NCI-H2029 treated with DMSO at 0.1 percent for 48 hours (cell line): ENCODE measurements at places on chromosomes 5 and 9.

DNA sequence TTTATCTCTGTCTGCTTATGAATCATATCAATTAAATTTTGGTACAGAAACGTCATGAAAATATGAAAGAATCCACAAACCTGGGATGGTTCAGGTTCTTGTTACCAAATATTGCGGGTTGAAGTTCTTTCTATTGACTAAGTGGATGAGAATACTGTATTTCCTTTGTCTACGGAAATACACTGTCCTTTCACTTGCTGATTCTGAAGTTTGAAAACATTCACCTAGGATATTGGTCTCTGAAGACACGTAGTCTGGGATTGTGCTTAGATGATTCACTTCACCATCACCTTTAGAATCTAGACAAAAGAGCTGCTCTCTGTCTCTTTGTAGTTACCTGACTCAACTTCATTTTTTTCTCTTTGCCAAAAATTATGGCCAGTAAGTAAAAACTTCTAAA lies 222.4 kb downstream of the FBN2 start:
- DNase-seq, result no peak

DNA sequence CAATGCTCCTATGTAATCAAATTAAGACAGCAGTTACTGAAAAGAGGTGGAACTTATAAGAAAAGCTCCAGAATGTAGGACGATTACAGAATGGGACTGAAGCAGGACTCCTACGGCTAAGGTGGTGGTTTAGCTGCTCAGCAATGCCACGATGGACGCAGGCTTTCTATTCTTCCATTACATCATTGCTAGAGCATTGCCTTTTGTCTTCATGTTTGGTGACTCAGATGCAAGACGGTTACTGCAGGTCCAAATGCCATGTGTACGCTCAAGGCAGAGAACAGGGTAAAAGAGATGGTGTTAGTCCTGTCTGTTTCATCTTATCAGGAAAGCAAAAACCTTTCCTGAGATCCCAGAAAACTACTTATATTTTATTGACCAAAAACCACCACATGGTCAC lies 255.1 kb downstream of the ZSWIM6 start:
- DNase-seq, result no peak

- peak; percentile 85 for DNase-seq
Measured at GRCh38 chr9:125541840-125542243, 165.2 kb downstream of the MAPKAP1 start.

DNA sequence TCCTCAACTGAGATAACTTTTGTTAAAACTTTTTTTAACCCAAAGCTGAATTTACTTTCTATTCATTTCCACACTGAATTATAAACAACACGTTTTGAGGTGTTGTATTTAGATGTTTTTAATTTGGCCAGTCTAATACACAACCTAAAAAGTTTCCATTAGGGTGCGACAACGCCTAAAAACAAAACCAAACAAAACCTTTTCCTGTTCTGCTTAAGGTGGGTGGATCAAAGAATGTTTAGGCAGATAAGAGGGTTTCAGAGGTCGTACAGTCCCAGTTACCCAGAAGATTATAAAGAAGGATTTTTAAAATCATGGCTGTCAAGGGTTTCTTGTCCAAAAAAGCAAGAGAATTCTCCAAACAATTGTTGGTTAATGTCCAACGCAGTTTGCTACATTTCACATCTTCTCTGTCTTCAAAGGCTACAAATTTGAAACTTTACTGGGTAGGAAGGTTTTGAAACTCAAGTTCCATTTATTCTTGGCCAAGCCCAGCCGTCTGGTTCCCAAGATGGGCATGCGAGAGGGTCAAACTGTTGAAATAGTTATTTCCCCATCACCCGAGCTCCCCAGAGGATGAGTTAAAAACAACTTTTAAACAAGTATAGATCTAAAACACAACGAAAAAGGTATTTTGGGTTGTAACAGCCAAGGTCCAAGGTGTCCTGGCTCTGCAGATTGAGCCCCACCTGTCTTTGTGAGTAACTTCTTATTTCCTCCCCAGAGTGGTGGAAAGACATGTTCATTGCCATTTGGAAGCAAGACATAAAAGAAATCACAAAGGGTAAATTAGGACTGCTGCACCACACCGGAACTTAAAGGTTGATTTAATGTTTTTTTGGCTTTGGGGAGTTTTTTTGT lies 122.8 kb upstream of the MAP3K1 start:
- no peak for DNase-seq

DNA sequence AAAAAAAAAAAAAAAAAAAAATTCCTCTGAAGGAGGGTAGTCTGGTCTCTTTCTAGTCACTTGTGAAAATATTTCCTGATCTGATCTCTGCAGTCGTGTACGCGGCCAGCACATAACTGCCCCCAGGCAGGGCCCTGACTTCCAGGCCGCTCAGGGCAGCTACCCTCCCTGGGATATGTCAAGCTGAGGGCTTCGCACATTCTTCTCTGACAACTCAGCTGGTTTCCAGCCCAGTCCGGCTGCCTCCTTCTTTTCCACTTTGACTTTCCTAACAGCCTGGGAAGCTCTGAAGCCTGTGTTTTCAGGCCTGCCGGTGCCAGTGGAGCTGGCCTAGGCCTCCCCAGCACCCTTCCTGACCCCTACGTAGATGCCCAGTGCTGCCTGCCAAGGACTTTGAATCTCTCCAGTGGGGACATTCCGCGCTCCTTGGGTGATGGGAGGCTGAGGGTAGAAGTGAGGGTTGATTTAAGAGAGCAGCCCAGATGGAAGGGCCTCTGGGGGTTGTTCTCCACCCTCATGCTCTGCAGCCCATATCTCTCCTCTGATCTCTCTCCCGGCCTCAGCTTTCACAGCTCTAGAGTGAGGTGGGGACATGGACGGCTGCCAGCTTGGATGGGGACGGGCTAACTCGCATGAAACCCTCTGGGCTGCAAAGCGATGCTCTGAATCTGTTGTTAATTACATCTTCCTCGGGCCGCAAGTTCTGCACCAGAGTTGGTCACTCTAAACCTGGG lies 20.7 kb downstream of the COL5A1 start:
- DNase-seq, result no peak

DNA sequence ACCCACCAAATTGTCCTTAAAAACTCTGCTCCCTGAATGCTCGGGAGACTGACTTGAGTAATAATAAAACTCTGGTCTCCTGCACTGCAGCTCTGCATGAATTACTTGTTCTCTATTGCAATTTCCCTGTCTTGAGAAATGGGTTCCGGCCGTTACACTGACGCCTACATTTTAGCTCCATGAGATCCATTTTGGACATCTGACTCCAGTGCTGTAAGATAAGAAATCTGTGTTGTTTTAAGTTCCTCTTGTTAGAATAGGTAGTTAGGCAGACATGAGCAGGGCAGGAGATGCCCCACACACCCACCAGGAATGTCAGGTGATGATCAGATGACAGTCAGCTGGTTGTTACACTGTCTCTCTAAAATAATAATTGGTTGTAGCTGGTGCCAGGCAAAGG lies 125.8 kb upstream of the SHB start:
- DNase-seq, result no peak

GRCh38 chr5:110458313-110458712 lies 268.2 kb downstream of the TMEM232 start:
- DNase-seq, result no peak

- no peak for DNase-seq
Measured at GRCh38 chr5:115709585-115709984, 83.7 kb upstream of the TMED7 start.

DNA sequence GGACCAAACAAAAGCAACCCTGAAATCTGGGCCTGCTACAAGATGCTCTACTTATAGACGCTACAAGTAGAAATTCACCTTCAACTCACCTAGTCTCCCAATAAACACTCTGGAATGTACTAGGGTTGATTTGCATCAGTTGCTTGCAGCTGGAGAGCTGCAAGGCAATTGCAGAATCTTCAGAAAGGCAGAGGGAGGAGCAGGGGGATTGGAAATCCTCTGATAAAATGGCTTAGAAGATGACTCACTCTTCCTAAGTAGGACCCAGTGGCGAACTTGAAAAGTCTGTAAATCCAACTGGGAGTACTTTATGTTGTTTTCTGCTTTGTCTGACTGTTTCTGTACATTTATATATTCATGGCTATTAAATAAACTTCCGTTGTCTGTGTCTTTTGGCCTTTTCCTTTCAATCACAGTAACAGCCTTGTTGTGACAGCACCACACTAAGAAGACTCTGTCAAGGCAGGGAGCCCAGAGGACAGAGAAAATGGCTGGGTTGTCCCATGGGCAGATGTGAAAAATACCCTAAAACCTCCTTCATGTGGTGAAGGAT lies 14.7 kb upstream of the MLLT3 start:
- DNase-seq, result no peak

DNA sequence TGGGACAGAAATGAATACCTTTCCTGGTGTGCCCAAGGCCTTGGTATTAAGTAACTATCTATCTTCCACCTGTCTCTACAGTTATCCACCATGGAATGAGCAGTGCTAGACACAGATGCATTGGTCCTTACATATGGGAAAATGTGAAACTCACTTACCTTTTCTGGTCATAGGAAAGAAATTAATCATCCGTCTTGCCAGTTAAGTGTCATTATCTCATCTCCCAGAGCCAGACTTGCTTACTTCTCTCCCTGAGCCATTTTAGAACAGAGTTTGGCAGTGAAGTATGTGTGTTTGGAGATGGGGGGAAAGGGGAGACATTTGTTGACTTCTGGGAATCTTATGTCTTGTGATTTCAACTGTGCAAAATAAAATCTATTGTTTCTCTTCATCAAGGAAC lies 1211.0 kb upstream of the CDH6 start:
- no peak for DNase-seq

DNA sequence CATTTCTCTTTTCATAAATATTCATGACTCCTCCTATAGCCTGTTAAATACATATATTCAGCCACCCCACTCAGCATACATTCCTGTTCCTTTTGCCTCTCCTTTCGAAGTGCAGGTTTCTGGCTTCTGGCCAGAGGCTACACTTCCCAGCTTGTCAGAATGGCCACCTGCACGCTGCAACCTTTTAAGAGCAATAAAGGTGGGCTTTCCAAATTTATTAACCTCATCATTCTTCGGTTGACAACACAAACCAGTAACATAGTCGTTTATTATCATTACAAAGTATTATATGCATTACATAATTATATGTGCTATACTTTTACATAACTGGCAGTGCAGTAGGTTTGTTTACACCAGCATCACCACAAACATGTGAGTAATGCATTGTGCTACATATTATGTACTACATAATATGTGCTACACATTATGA lies 16.5 kb upstream of the TMEM171 start:
- no peak for DNase-seq

GRCh38 chr5:95392593-95393182 lies 1.5 kb downstream of the FAM81B start:
- peak; percentile 53 for DNase-seq

GRCh38 chr9:119349351-119349825 lies 19.8 kb downstream of the BRINP1 start:
- DNase-seq, result no peak

GRCh38 chr5:151555760-151556576 lies 35.2 kb downstream of the FAT2 start:
- DNase-seq, result no peak

- no peak for DNase-seq
Measured at GRCh38 chr9:98226516-98226915, 28.9 kb downstream of the TBC1D2 start.

DNA sequence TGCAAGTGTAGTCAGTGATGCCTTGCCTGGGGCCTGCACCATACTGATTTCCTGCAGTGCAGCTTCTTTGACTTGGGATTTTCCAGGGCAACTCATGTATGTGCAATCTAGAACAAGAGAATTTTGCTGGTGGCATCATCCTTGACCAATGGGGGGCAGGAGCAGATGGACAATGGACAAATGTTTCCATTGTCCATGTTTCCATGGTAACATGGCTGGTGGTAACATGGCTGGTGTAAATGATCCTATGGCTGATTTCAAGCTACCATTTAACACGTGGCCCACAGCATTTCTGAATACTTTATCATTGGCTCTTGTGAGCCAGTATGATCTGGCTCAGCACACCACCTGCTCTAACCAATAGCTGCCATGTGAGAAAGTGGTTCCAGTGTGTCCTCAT lies 130.1 kb upstream of the OSMR start:
- no peak for DNase-seq

GRCh38 chr5:14842117-14842516 lies 29.5 kb downstream of the ANKH start:
- DNase-seq, result peak; percentile 38

GRCh38 chr9:89744730-89745129 lies 139.9 kb downstream of the GADD45G start:
- DNase-seq, result no peak

GRCh38 chr5:41067714-41068568 lies 3.2 kb downstream of the MROH2B start:
- DNase-seq, result no peak

DNA sequence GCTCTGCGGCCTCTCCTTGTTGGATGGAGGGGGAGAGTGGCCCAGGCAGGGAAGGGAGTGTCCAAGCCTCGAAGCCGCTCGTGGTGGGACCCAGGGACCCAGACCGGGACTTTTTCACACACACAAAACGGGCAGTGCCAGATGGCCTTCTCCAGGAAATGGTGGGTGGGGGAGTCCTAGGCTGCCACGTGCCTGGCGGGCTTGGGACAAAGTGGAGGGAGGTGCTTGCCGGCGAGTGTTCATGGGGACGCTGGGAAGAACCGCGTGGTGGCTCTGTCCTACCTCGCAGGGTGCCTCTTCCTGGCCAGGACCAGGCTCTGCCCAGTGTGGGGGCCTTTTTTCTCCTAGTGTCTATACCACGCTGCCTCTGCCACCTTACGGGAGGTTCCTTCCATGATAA lies 155.0 kb upstream of the COL5A1 start:
- DNase-seq, result no peak

GRCh38 chr5:170221327-170221741 lies 11.5 kb upstream of the C5orf58 start:
- DNase-seq, result no peak
